Ascending aorta (tissue), 2 donors: ENCODE measurements at places on chromosomes 2 and 18.

GRCh38 chr2:216710551-216711301 lies 15.4 kb upstream of the IGFBP5 start:
- peak; percentile 74 for DNase-seq

DNA sequence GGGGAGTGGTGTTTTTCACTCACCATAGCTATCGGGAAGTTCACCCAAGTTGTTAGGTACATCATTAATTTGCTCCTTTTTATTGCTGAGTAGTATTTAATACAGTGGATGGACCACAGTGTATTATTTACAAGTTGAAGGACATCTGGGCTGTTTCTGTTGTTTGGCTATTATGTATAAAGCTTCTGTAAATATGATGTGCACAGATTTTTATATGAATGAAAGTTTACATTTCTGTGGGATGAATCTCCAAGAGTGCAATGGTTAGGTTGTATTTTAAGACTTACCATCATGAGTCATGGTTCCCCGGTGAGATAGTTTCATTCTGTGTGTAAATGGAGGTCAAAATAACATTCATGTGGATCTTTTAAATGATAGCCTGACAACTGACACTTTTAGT lies 337.4 kb downstream of the PTPRM start:
- DNase-seq: no peak

DNA sequence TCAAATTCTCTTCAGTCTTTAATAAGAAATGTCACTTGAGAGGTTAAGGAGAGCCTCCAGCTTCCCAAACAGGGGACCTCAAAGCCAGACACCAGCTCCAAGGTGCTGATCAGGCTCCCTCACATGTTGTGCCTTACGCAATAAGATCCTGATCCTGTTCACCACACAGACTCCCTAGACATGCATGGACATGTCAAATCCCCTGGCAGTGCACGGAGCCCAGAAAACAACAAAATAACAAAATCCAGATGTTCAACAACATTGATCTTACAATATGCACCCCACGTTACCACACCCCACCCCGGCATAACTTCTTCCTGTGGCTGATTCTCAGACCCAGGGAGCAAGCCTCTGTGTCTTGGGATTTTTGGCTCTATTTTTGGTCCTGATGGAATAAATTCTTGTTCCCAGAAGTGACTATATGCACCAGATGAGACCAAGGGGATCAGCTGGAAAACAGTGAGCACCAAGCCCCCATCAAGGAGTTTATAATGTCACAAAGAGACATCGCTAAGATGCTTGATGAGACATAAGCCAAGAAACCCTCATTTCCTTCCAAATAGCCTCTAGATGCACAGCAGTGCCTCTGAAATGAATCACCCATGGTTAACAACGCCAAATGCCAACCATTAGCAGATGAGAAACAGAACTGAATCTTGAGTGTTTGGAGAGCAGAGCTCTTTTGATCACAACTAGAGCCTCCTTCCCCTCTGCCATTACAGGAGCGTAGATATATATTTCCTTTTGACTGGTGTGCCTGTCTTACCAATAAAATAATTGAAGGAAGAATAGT lies 198.2 kb downstream of the PRKCE start:
- no peak for DNase-seq

DNA sequence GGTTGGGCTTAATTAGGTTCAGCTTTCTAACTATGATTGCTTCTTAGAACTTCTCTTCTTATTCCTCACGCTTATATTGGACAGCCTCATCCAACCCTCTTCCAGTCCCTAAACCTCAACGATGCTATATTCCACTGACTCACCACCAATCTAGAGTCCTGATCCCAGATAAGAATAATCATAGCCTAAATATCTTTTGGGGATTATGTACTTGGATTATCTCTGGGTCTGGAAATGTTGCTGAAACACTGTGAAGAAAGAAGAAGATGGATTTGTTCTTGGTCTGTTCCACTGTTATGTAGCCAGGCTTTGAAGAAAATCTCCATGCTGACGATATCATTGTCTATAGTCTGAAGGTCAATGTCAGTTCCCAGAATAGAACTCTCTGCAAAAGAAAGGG lies 26.9 kb downstream of the DOK1 start:
- no peak for DNase-seq

- no peak for DNase-seq
Observed at GRCh38 chr18:23956483-23956882, 58.1 kb upstream of the TTC39C start.

GRCh38 chr2:36469106-36469477 lies 113.5 kb downstream of the CRIM1 start:
- no peak for DNase-seq

GRCh38 chr2:61013382-61013781 lies 4.1 kb upstream of the PEX13 start:
- no peak for DNase-seq

GRCh38 chr2:79833235-79833878 lies 320.5 kb downstream of the CTNNA2 start:
- DNase-seq: no peak

- DNase-seq: no peak
Observed at GRCh38 chr2:8646731-8647461, 35.0 kb upstream of the ID2 start.

DNA sequence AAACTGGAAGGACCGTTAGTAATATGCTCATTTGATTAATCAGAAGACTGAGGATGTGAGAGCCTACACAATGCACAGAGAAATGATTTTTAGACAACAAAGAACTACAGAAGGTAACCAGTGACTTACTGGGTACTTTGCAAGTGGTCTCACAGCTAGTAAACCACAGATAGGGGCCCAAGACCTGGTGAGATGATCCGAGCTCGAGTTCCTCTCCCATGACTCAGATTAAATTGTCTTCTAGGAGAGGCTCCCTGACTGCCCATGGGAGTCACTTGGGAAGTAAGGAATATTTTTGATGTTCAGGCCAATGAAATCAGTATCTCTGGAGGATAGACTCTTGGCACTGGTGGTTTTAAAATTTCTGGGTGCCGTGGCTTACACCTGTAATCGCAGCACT lies 220.2 kb downstream of the CLIP4 start:
- DNase-seq: no peak

DNA sequence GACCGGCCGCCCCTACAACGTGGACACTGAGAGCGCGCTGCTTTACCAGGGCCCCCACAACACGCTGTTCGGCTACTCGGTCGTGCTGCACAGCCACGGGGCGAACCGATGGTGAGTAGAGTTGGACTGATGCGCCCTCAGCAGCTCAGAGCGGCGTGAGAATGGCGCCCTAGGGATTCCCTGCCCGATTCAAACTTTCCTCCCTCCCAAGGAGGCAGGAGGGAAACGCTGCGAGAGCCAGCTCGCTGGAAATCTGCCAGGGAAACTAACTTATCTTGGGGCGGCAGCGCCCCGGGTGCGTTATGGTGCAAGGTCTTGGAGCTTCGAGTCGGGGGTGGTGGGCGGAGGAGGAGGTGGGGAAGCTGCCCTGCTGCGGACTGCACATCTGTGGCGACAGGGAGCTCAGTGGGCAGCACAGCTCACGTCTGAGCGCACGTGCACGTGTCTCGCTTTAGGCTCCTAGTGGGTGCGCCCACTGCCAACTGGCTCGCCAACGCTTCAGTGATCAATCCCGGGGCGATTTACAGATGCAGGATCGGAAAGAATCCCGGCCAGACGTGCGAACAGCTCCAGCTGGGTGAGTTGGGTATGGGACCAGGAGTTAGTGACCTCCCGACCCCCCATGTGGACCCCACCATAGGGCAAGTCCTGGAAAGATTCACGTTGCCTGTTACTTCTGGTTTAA lies 697 bp downstream of the ITGA4 start:
- DNase-seq: peak; percentile 61

DNA sequence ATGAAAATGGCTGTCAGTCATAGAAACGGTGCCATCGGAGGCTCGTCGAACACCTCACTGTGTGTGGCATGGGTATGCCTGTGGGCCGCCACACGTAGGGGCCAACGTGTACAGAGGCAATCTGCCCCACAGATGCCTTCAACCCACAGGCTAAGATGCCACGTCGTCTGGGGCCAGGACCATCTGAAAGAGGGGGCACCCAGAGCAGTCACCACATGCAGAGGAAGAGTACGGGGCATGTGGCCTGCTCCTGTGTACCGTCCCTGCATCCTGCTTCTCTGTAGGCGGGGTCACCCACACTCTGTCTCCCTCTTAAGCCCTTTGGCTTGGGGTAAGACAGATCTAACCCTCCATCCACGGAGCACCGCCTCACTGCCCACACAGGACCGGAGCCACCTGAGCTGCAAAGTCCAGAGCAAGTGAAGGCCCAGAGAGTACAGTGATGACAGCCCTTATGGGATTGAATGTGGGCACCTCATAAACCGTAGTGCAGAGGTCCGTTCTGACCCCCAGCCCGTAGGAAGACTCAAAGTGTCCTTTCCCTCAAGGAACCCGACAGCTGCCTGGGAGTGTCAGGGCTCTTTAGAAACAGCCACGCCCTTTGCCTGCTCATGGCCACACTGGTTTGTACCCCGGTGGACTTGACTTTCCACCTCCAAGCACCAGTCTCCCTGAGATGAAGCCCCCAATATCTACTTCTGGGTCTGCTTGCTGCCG lies 66.2 kb downstream of the TWIST2 start:
- no peak for DNase-seq

DNA sequence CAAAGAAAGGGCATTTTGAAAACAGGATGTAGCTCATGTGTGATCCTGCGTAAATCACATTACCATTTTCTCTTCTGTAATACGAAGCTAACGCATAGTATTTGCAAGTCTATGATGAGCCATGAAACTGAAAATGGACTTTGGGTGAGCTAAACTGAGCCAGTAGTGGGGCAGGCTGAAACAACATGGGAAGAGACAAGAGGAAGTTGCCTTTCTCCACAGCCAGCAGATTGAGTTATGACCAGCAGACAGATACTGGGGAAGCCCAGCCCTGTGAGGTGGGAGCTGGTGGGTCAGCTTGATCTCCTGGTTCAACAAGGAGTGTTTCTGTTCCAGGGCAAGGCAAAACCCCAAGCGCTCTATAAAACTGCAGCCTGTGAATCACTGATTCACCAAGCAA lies 11.8 kb downstream of the CYRIA start:
- no peak for DNase-seq

DNA sequence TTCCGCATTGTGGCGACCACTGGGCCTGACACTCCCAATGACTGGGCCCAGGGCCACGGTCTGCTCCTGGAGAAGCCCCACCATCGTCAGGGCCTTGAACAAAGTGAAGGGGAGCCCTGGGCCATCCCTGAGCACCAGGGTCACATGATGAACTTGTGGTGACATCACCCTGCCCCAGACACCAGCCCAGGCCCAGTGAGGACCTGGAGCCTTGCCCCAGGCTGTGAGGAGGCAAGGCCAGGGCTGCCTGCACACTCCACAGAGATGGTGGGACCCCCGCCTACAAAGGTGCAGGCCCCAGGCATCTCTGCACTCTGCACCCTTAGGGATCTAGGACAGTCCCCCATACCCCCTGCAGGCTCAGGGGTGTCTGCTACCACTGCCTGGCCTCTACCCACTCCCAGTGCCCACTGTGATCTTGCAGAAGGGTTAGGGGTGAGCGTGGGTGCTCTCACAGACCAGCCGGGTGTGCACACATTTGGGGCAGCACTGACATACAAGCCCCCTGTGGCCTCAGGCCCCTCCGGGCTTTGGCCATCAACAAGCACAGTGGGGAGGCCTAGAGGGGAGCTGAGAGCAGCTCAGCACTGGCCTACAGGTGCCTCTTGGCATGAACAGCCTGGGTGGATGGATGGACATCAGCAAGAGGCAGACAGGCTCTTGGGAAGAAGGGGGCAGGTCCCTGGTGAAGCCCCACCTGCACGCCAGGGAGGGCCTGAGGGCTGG lies 624.0 kb upstream of the LRRTM4 start:
- DNase-seq: no peak

DNA sequence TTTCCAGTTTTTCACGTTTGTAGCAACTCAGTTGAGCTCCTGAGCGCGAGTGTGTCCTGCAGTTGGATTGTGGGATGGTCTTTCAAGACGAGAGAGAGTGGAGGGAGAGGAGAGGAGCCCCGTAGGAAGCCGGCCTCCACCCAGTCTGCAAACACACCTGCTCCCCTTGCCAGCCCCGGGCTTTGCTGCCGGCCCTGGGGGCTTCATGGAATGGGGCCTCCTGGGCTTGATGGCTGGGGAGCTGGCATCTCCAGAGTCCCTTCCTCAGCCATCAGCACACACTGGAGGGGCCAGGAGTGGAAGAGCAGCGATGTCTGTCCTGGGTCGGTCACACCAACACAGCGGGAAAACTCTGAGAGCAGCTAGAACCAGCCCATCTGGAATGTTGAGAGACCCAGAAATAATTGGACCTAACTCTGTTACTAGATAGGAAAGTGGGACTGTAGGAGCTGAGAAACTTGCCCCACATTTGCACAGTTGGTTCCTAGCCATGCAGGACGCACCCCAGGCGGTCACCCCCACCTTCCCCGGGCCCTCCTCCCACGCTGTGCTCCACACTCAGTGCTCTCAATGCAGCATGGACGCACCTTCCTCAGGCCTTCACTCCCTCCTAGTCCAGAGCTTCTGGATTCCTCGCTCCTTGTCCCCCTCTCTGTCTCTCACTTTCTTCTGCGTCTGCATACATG lies 69.6 kb downstream of the PTGR3 start:
- DNase-seq: no peak

DNA sequence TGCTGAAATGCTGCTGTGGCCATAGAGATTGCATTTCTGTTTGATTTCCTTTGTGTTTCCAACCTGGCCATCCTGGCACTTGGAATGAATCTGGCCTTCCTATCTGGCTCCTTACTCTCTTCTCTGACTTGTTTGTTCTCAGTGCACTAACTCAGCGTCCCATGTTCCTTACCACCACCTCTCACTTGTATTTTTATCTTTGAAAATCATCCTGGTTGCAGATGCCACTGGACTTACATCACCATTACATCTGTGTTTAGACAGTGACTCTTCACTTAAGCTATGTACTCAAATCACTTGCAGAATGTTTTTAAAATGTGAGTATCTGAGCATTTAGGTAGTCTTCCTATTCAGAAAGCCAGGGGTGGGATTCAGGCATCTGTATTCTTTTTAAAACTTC lies 239.5 kb downstream of the WDR7 start:
- no peak for DNase-seq

DNA sequence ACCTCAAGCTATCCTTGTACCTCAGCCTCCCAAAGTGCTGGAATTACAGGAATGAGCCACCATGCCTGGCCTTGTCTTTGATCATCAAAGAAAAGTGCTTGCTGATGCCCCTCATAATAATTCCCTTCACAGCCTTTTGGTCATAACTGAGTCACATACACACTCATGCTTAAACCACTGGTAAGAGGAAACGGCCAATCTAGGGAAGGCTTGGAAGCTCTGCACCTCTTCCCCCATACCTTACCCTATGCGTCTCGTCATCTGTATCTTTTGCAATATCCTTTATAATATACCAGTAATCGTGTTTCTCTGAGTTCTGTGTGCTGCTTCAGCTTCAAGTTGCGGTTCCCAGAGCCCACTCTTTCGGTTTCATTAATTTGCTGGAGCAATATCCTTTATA lies 4.8 kb upstream of the RNF138 start:
- DNase-seq: no peak

- DNase-seq: no peak
Observed at GRCh38 chr18:69982417-69982816, 34.7 kb upstream of the CD226 start.
